Activated T-cell treated with anti-CD3 and anti-CD28 coated beads for 1 hour (primary cell): ENCODE measurements at places on chromosomes 2 and 18.

- DNase-seq, result no peak
Observed at GRCh38 chr2:52821631-52822030, 946.0 kb upstream of the CHAC2 start.

DNA sequence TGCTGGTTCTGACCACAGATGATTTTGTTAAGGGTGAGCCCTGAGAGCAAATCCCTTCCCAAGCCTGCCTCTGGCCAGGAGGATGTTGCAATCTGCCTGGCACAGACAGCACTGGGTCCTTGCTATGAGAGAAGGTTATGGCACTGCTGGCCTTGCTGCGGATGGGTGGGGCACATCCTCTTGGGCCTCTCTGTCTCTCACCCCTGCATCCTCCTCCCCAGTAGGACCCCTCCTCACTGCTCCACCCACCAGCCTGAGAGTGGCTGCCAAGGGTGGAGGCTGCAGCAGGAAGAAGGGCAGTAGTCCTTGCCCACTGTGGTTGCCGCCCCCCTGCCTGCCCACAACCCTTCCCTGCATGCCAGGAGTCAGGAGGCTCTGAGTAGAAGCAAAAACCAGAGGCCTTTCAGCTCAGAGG lies 180.9 kb downstream of the ZBTB7C start:
- DNase-seq, result no peak

DNA sequence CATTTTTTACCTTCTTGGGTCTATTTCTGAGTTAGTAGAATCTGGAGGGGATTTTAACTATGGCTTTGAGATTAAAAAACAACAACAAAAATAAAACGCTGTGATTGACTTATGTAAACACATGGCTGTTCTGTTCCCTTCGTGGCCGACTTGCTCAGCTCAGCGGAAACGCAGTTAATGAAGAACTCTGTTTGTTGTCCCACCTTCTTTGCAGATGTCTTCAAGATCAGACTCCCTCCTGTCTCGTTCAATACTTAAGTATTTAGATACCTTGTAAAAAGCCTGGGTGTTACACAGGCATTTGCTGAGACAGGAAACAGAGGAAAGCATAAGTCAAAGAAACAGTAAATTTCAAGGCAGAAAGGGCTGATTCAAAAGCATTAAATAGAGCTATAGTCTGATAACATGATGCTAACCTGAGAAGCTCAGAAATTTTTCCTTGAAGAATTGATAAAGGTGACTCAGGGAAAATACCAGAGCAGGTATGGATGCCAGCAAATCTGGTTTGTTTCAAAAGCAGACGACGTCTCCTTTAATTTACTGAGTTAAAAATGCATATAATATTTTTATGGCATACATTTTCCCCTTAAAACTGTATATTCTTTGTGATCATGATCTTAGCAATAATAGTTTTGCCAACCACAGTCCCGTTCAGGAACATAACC lies 21.7 kb upstream of the POLI start:
- DNase-seq, result no peak

- DNase-seq, result no peak
Observed at GRCh38 chr2:138723196-138723987, 56.8 kb downstream of the NXPH2 start.

GRCh38 chr2:157923598-157924217 lies 47.6 kb upstream of the ACVR1 start:
- no peak for DNase-seq

DNA sequence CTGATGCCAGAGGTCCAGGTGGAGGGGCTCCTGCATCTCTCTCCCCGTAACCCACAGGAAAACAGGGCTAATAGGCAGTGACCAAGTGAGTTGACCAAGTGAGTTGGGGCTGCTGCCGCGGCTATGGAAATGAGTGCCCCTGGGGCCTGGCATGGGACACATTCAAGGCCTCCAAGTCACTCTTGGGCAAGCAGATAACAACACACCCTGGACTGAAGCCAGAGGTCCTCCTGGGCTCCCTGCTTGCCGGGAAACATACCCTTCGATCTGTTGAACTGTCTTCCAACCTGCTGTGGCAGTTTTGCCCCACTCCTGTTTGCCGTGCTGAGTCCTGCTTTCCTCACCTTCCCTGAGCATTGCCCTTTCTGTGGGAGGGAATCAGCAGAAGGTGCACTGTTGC lies 89.2 kb downstream of the LIPG start:
- no peak for DNase-seq

DNA sequence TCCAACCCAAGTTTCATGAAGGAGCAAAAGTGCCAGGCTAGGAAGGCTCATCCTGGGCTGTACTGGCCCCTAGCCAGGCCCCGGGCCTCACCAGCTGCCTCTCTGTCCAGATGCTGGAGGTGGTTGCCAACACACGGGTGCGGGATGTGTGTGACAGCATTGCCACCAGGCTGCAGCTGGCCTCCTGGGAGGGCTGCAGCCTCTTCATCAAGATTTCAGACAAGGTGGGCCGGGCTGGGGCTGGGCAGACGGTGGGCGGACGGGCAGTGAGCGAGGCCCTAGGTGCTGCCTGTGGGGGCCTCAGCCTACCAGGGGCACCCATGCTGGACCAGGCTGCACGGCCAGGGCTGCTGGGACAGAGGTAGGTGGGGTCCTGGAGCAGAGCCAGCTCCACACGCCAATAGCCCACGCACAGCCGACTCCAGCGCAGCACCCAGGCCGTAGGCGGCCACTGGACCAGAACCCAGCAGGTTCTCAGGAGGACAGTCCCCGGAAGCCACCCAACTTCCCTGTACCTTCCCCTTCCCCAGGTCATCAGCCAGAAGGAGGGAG lies 11.8 kb upstream of the GPR17 start:
- DNase-seq, result no peak

DNA sequence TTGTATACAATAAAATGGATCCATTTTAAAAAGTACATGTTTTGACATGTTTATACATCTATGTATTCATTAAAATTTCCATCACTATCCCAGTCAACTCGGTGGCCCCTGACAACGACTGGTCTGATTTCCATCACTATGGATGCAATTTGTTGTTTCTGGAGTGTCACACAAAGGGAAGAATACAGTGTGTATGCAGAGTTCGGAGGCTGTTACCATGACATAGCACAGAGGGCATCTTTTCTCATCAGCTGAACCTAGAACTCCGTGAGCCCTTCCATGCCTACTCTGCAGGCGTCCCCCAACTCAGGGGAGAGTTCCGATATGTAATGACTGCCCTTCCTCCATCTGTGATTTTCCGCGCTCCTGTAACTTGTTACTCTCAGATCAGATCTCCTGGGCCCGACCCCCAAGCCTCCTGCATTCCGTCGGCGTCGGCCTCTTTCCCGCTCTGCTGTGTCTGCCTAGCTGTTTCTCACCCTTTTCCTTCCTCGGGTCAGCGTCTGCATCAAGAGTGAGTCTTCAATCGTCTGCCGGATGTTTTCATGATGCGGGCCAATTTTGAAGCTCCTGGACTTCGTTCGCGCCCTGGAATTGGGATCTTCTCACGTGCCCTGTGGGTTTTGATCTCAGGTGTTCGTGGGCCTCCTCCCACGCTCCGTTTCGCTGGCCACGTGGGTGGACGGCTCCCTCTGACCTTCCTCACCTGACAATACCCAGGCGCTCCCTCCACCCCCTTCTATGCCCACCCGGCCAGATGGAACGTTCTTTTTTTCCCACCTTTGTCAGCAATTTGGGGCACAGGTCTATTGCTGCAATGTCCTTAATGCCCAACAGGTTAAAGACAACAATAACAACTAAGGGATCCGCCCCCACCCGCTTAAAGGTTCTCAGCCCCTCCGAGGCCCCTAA lies 161.0 kb downstream of the TWIST2 start:
- no peak for DNase-seq

GRCh38 chr18:44893966-44894365 lies 213.3 kb downstream of the SETBP1 start:
- no peak for DNase-seq

DNA sequence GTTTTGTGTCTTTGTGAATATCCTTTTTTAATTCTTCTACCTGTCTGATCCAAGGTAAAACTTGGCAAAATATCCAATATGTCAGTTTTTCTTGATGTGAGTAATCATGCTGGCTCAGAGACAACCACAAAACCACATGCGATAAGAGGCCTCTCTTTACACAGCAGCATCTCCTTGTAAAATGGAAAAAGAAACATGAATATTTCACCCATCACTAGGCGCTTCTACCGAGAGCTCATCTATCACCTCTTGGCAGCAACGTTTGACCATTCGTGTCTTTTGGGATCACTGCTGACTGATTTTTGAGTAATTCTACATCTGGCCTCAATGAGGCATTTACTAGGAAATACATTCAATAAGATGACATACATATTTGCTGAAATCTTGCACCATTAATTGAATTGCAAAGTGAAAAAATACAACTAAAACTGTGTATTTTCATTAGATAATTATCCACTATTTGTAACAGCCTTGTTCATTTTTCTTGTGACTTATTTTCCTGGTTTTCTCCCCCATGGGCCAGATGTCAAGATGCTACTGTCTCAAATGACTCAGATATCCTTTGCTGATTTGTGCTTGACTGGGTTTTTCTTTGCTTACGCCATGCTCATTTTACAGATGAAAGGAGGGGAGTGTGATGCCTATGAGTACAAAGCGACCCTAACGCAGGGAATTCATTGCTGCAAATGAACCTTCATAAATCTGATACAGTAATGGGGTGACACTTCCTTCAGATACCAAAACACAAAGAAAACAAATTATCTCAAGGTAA lies 467.5 kb downstream of the FBXO15 start:
- DNase-seq, result no peak

GRCh38 chr2:239177908-239178307 lies 222.9 kb downstream of the HDAC4 start:
- no peak for DNase-seq

DNA sequence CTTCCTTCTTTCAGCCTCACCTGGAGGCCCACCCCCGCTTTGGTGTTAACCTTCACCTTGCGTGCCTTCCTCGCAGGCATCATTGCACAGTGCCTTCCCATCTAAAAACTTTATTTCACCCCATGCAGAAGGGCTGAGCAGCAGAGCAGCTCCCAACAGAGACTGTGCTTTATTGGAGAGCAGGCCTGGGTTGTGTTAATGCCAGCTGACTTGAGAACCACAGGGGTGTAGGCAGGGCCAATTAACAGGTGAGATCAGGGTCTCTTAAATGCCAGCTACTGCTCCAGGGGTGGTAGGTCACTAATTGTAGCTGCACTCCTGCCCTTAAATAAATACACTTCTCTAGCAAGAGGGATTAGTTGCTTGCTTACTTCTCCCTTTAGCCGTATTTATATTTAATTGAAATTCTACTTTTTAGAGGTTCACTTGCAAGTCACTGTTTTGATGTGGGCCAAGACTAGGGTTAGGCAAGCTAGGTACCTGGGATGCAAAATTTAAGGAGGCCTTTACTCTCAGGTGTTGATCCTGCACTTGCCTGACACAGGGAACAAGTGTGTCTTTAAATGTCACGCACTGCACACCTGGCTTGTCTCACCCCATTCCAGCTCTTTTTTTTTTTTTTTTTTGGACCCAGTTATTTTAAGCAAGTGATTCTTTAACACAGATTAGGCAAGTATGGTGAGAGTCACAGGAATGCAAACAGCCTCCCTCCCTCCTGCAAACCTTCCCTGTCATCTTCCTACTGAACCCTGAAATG lies 54.5 kb downstream of the LYPD1 start:
- DNase-seq, result no peak

GRCh38 chr2:58364098-58364497 lies 123.0 kb upstream of the FANCL start:
- DNase-seq, result no peak

DNA sequence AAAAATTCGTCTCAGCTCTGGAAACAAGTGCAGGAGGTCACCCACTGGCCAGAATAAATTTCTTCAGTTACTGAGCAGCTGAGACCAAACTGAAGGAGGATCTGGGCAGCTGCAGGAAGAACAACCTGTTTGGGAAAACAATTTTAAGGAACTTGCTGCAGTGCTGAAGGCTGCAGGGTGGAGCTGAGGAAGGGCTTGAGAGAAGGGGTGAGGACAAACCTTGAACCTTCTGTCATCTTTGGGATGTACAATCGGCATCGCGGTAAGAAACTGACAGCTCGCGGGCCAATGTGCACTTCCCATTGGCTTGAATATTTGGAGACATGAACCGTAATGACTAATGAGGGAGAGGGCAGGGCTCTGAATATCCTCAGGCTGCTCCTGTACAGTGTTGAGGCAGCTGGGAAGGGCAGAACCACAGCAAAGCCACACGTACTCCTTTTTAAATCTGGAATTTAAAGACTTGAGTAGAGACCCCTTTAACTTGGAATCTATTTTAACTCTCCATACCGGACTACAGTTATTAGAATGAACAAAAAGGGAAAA lies 90.3 kb downstream of the TACR1 start:
- DNase-seq, result no peak

DNA sequence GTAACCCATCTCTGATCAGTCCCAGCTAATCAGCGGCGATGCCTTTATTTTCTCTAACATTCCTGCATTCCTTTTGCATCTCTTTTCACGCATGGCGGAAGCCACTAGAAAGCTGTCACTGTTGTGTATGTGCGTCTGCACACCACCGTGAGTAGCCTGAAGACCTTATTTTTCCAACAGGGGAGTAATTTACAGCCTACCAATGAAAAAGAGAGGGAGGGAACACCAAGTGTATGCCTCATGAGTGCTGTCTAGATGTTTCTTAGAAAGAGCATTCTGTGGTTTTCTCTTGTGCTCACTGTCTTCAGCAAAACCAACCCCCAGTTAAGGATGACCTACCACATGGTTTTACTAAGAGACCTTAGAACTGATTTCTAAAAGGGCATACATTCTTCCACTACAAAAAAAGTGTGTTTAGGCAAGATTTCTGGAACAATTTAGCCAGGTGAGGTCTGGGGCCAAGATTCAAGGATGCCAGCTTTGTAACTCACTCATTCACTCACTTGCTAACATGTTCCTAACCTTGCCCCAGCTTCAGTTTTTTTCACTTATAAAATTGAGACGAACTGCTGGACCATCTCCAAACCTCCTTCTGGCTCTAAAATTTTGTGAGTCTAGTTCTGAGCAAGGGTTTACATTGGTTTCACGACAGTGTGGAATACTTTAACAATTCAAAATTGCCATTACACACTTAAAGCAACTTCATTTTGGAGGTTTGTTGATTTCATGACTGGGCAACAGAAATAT lies 51.4 kb downstream of the BCL2 start:
- DNase-seq, result no peak

- DNase-seq, result no peak
Observed at GRCh38 chr2:10326151-10326616, 23.5 kb downstream of the HPCAL1 start.
